ENCODE measurements at places on chromosomes 4 and X.

DNA sequence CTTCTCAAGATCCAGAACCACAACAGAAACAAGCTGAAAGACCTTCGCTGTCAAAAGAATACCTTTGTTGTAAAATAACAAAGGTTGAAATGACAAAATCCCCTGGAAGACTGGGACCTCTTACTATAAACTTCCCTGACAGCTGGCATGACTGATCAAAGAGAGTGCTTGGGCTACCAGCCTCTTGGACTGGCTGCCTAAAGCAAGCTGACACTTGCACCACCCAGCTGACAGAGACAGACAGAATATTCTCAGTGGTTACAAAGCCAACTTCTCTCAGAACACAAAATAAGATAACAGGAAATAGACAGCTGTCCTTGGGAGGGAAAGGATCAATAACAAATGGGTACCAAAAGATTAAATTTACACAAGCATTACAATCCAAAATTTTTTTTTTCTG, 241.7 kb upstream of the SPOCK3 start:
- no peak for DNase-seq

DNA sequence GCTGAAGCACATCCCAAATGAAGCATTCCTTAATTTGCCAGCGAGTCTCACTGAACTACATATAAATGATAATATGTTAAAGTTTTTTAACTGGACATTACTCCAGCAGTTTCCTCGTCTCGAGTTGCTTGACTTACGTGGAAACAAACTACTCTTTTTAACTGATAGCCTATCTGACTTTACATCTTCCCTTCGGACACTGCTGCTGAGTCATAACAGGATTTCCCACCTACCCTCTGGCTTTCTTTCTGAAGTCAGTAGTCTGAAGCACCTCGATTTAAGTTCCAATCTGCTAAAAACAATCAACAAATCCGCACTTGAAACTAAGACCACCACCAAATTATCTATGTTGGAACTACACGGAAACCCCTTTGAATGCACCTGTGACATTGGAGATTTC, 14.6 kb downstream of the TLR8 start:
- DNase-seq, result no peak

- DNase-seq, result no peak
Measured at GRCh38 chrX:44157858-44158257, 184.7 kb upstream of the NDP start.

DNA sequence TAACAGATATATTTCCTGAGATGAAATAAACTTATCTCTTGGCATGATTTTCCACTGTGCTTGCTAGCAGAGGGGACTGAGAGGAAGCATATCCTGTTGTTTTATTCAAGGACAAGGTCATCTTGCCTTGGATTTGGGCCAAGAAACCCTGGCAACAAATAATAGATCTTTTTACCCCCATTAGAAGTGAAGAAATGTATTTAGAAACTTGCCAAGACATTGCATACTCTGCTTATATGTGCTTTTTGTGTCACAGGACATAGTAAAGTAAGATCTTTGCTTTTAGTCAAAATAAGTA, 170.2 kb downstream of the RAPGEF2 start:
- no peak for DNase-seq

DNA sequence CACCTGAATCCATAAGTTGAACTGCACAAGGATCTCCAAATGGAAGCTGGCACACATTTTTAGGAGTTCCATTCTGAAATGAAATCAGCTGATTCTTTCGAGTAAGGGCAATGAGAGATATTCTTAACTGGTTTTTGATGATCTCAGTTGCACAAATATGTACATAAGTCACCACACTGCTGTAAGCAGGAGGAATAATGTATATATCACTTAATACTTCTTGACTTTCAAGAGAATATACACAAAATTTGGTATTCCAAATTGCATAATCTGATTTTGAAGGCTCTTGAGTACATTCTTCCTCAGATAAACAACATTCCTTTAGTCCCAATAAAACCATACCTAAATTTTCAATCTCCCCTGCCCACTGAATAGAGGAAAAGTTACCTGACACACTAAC, 8.2 kb downstream of the FANCB start:
- DNase-seq, result no peak

DNA sequence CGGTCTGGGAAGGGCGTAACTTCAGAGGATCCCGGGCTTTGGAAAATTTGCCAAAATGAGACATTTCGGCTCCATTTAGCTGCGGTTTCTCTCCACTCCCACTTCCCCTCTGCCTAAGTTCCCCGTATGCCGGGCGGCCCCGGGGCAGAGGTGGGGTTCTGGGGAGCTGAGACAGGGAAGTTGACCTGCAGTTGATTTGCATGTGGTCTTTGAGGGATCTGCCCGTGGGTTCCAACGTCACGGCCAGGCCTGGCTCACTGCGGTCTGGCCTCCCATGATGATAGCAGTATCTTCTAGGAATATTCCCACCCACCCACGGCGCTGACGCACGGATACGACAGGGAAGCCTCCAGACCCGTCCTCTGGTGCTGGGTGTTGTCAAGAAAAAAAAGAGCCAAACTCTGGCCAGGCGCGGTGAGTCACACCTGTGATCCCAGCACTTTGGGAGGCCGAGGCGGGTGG, 27.3 kb upstream of the CRLF2 start:
- DNase-seq, result no peak
